ENCODE measurements at places on chromosomes 6 and 20.

GRCh38 chr20:3405139-3405538 is 2.3 kb downstream of the DNAAF9 start:
- H3K36me3 ChIP-seq, result no peaks in the 10 kb centered on the region
- peaks cover 13% of the 10 kb centered on the region for H3K4me1 ChIP-seq
- H3K4me3 ChIP-seq, result no peak overlapping the region
- no peaks in the 10 kb centered on the region for H3K27me3 ChIP-seq
- DNase-seq, result no peak
- no peak overlapping the region for H3K27ac ChIP-seq

DNA sequence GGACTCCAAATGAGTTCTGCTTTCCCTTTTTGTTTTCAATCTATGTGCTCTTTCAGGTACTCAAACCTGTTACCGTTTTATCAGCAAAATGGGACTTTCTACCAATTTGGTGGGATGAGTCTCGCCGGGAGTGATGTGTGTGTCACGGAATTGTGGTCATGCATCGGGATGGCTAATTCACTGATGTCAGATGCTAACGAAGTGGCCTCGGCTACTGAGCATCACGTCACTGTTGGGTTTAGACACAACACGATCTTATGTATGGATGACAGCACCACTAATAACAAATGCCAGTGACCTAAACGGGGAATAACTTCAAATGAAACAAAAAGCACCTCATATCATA is 1.6 kb upstream of the PCK1 start:
- H3K27me3 ChIP-seq, result no peaks in the 10 kb centered on the region
- no peaks in the 10 kb centered on the region for H3K4me1 ChIP-seq
- H3K4me3 ChIP-seq, result no peak overlapping the region
- no peaks in the 10 kb centered on the region for H3K36me3 ChIP-seq

DNA sequence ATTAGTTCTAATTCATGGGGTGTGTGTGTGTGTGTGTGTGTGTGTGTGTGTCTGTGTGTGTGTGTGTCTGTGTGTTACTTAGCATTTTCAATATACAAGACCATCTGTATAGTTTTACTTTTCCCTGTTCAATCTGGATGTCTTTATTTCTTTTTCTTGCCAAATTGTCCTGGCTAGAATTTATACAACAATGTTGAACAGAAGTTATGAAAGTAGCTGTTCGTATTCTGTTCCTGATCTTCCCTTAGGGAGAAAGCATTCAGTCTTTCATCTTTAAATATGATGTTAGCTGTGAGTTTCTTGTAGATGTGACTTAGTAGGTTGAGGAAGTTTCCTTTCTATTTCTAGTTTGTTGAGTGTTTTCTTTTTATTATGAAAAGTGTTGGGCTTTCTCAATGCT is 334.7 kb upstream of the RNF24 start:
- no peaks in the 10 kb centered on the region for H3K27me3 ChIP-seq
- no peaks in the 10 kb centered on the region for H3K36me3 ChIP-seq
- H3K4me1 ChIP-seq, result no peaks in the 10 kb centered on the region
- no peak overlapping the region for H3K4me3 ChIP-seq
- no peak for DNase-seq

- H3K27me3 ChIP-seq, result no peaks in the 10 kb centered on the region
- H3K4me3 ChIP-seq, result no peak overlapping the region
- H3K36me3 ChIP-seq, result no peaks in the 10 kb centered on the region
Observed at GRCh38 chr20:51656726-51657260, 111.4 kb downstream of the ATP9A start.

GRCh38 chr6:132330759-132331158 is 70.5 kb downstream of the MOXD1 start:
- H3K4me1 ChIP-seq, result peaks cover 5% of the 10 kb centered on the region
- no peaks in the 10 kb centered on the region for H3K27me3 ChIP-seq
- no peak overlapping the region for H3K27ac ChIP-seq
- H3K36me3 ChIP-seq, result no peaks in the 10 kb centered on the region
- H3K4me3 ChIP-seq, result no peak overlapping the region

DNA sequence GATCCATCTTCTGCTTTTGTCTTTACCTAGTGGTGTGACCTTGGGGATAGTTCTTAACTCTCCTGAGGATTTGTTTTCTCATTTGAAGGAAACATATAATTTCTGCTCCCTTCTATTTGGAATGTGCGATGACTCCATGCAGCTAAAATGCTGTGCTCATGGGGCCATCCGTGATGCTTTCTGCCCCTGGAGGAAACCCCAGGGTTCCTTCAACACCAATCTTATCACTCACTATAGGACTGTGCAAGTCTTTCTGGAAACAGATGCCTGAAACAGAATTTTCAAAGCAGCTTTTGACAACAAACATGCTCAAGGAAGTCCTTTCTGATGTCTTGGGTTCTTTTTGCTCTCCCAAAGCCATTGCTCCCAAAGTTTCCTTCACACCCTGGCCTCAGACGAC is 128.8 kb upstream of the GGTLC1 start:
- no peaks in the 10 kb centered on the region for H3K36me3 ChIP-seq
- H3K27me3 ChIP-seq, result no peaks in the 10 kb centered on the region
- no peak overlapping the region for H3K27ac ChIP-seq
- no peaks in the 10 kb centered on the region for H3K4me1 ChIP-seq

- H3K27me3 ChIP-seq, result no peaks in the 10 kb centered on the region
- H3K4me1 ChIP-seq, result no peaks in the 10 kb centered on the region
- no peak overlapping the region for H3K27ac ChIP-seq
- no peak overlapping the region for H3K4me3 ChIP-seq
- no peak for DNase-seq
- H3K36me3 ChIP-seq, result peaks cover 10% of the 10 kb centered on the region
Observed at GRCh38 chr6:169774347-169774746, 22.9 kb downstream of the ERMARD start.

GRCh38 chr6:71733970-71734899 is 152.1 kb upstream of the RIMS1 start:
- H3K36me3 ChIP-seq, result no peaks in the 10 kb centered on the region
- no peak overlapping the region for H3K4me3 ChIP-seq
- H3K27me3 ChIP-seq, result no peaks in the 10 kb centered on the region
- DNase-seq, result no peak
- no peak overlapping the region for H3K27ac ChIP-seq

DNA sequence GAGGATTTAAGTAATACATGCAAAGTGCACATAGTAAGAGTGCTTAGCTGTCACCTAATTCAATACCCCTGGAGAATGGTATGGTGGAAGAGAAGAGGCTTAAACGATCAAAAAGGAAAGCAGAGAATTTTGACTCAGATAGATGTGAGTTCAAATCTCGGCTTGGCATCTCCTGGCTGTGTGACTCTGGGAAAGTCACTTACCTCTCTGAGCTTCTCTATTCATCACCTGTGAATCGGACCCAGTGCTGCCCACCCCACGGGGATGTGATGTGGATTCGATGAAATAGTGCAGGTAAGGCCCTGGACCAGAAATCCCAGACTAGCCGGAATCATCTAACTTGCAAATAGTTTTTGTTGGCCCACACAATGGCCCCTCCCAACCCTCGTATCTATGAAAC is 1.8 kb upstream of the B4GALT5 start:
- peaks cover 20% of the 10 kb centered on the region for H3K4me1 ChIP-seq
- no peaks in the 10 kb centered on the region for H3K27me3 ChIP-seq
- H3K27ac ChIP-seq, result no peak overlapping the region
- H3K36me3 ChIP-seq, result no peaks in the 10 kb centered on the region
- no peak for DNase-seq

- H3K36me3 ChIP-seq, result no peaks in the 10 kb centered on the region
- H3K4me3 ChIP-seq, result no peak overlapping the region
- H3K27ac ChIP-seq, result no peak overlapping the region
- no peaks in the 10 kb centered on the region for H3K4me1 ChIP-seq
- no peak for DNase-seq
Observed at GRCh38 chr6:135592276-135592675, 94.7 kb upstream of the AHI1 start.

DNA sequence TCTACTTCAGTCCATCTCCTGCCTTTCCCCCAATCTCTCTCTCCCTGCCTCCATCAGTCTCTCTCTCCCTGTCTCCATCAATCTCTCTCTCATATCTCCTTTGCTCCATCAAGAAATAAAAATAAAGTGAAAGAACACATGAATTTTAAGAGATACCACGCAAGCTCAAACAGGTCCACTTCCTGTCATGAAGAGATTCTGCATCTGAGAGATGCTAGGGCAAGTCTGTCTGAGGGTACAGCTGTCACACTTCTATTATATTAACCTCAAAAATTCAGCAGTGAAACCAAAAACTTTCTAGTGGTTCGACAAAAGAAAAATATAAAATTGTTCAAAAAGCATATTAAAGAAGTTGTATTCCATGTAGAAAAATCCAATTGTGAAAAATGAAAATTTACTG is 296.8 kb upstream of the RSPO3 start:
- no peaks in the 10 kb centered on the region for H3K27me3 ChIP-seq
- no peak overlapping the region for H3K27ac ChIP-seq
- no peaks in the 10 kb centered on the region for H3K4me1 ChIP-seq
- DNase-seq, result no peak

GRCh38 chr6:5814116-5814515 is 192.6 kb downstream of the NRN1 start:
- no peaks in the 10 kb centered on the region for H3K36me3 ChIP-seq
- no peak overlapping the region for H3K27ac ChIP-seq
- H3K27me3 ChIP-seq, result no peaks in the 10 kb centered on the region
- no peak overlapping the region for H3K4me3 ChIP-seq
- DNase-seq, result no peak
- no peaks in the 10 kb centered on the region for H3K4me1 ChIP-seq

DNA sequence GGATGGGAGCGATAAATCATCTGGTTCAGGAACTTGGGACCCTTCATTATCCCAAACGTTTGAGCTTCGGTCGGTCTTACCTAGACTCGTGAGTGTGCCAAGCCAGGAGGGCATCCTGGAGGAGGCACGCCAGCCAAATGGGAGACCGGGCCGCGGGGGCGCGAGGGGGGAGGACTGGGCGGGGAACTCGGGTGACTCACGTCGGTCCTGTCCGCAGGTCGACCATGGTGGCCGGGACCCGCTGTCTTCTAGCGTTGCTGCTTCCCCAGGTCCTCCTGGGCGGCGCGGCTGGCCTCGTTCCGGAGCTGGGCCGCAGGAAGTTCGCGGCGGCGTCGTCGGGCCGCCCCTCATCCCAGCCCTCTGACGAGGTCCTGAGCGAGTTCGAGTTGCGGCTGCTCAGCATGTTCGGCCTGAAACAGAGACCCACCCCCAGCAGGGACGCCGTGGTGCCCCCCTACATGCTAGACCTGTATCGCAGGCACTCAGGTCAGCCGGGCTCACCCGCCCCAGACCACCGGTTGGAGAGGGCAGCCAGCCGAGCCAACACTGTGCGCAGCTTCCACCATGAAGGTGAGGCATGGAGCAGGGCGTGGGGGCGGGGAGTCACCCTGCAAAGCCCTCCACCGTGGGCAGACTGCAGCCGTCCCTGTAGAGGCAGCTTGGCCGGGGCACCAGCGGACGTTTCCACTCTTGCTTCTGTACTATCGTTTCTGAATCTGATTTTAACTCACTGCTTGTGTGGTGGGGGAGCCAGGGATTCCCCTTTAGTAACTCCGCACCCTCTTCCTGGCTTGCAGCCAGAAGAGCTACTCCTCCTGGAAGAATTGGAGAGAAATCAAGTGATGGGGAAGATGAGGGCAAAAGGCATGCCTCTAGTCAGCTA is 2.7 kb downstream of the BMP2 start:
- no peaks in the 10 kb centered on the region for H3K36me3 ChIP-seq

DNA sequence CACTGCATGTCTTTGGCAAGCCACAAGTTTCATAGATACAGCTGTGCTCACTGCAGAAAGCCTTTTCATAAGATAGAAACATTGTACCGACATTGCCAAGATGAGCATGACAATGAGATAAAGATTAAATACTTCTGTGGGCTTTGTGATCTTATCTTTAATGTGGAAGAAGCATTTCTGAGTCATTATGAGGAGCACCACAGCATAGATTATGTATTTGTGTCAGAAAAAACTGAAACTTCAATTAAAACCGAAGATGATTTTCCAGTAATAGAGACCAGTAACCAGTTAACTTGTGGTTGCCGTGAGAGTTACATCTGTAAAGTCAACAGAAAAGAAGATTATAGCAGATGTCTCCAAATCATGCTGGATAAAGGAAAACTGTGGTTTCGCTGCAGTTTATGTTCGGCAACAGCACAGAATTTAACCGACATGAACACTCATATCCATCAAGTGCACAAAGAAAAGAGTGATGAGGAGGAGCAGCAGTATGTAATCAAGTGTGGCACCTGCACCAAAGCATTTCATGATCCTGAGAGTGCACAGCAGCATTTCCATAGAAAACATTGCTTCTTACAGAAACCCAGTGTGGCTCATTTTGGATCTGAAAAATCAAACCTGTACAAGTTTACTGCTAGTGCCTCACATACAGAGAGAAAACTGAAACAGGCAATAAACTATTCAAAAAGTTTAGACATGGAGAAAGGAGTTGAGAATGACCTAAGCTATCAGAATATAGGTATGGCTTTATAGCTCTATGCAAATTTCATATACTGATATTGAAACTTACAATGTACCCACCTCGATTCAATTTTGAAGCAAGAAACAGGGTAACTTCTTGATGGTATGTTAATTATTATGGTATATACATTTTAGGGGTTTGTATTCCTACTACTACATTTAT is 23.9 kb upstream of the BAG2 start:
- DNase-seq, result no peak
- no peaks in the 10 kb centered on the region for H3K27me3 ChIP-seq
- H3K4me3 ChIP-seq, result no peak overlapping the region
- H3K27ac ChIP-seq, result no peak overlapping the region
- peaks cover 35% of the 10 kb centered on the region for H3K36me3 ChIP-seq
- no peaks in the 10 kb centered on the region for H3K4me1 ChIP-seq

Measured in B cell (primary cell).